EH (cell line): ENCODE measurements at places on chromosomes 3 and 15.

DNA sequence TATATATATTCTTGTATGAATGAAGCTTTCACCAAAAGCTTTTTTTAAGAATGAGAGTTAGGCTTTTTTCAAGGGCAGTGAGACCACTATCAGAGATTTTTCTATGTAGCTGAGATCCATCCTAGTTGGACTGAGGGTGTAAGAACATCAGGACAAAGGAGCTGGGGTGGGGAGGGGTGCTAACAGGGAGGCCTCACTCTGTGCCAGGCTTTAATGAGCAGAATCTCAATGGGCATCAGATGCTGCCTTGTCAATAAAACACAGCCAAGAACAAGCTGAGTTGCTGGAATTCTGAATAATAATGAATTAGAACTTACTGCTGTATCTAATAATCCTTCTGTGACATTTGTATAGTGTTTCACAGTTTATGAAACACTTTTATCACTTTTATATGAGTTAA is 41.4 kb upstream of the USP3 start:
- no peak for DNase-seq

GRCh38 chr15:38019066-38019465 is 84.6 kb downstream of the TMCO5A start:
- DNase-seq: no peak

- no peak for DNase-seq
Measured at GRCh38 chr3:126948980-126949535, 33.9 kb upstream of the PLXNA1 start.

DNA sequence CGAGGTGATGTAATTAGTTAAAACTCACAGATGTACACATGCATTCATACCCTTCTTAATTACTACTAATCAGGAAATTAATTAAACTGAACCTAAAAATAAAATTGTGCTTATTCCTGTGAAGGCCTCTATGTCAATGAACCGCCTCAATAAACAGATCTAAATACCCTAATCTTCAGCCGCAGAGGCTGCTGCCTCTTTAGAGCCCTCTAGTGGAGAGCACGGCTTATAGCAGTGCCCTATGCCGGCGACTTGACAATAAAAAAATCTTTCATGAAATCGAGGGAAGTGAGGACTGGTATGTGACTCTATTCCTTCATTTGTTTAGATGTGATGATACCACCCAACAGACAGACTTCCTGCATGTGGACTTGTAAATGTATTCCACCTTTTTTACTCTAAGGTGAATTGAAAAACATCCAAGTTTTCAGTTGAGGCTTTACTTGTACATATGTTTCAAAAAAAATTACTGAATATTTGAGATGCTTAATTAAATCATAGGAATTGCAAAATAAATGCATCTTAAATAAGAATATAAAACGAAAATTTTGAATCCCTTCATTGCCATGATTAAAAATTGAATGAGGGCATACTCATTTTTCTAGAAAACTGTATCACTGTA is 8.3 kb upstream of the EPHA3 start:
- peak; percentile 66 for DNase-seq

DNA sequence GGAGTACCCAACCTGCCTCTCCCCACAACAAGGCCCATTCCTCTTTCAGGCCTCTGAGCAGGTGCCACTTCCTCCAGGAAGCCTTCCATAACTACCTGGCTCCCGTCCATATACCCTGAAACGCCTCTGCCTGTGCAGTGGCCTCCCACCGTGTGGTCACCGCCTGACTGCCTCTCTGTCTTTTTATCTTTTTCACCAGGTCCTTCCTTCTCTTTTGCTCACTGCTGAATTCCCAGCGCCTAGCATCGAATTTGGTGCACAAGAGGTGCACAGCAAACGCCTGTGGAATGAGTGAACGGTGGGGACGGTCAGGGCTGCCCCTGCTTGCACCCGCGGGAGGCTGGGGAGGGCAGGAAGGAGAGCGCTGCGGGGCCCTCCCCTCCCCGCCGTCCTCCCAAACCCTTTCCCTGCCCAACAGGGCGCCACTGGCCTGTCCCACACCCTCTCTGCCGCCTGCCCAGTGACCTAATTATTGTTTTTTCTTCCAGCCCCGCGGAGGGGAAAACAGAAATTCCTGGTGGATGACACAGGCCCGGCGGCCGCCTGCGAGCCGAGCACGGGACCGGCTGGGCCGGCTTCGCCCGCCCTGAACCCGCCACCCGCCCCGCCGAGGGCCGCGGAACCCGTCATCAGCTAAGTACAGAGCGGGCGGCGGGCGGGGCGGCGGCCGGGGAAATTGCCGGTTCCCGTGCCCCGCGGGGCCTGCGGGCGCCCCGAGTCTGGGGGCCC is 140.1 kb downstream of the SMAD6 start:
- peak; percentile 97 for DNase-seq

DNA sequence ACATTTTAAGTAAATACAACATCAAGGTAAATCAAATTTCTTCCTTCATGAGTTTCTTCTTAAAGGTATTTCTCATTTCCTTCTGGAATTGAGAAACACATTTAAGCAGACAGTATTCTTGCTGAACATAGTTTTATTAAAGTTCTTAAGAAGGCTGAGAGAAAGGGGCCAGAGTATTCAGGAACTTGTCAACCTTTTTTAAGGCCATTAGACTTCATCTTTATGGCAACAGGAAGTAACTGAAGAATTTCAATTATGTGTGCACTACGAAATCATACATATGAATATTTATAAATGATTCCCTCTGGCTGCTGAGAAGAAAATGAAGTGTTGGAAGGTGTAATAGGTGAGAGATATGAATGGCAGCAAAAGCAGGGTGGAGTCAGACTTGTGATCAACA is 829.4 kb upstream of the DPPA4 start:
- DNase-seq: no peak

DNA sequence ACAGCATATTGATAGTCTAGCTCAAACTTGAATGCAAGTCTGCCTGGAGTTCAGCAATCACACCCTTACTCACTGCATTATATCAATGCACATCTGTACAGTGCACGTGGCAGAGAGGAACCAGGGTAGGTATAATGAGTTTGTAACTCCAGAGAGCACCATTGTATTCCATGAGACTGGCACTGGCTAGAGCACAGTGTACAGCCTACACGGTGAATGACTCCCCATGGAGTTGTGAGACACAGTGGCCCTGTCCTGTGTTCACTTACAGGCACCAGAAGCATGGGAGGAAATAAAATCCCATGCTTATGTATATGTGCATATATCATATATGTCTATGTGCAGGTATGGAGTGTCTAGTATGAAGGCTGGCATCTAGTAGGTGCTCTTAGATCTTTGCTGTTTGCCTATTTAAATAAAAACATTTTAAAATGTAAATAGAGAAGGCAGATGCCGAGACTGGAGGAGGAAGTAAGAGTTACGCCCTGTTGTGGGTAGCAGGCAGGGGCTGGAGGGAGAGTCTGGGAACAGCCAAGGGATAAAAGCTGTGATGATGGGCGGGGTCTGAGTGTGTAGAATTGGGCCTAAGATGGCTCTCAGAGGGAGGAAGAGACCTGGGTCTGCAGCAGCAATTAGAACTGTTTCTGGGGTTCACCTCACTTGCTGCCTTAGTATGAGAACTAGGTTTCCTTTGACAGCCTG is 360.7 kb upstream of the ICE2 start:
- no peak for DNase-seq

GRCh38 chr3:29324180-29324651 is 43.3 kb downstream of the RBMS3 start:
- DNase-seq: peak; percentile 91

- no peak for DNase-seq
Measured at GRCh38 chr3:56124546-56124945, 343.7 kb downstream of the ERC2 start.

DNA sequence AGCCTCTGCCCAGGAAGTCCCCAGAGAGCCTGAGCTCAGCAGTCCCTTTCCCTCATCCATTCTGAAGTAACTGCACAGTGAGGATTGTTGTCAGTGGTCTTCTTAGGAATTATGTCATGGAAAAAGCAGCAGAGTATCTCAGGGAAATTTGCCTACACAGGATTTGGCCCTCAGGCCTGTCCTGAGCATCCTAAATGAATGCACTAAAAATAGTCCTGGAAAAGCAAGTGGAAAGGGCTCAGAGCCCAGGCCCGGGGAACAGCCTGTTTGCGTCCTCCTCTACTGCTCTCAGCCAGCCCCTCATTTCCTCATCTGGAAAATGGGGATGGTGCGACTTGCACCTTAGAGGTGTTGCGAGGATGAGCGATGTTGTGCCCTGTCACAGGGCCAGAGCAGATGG is 21.6 kb downstream of the LYSMD4 start:
- DNase-seq: no peak

DNA sequence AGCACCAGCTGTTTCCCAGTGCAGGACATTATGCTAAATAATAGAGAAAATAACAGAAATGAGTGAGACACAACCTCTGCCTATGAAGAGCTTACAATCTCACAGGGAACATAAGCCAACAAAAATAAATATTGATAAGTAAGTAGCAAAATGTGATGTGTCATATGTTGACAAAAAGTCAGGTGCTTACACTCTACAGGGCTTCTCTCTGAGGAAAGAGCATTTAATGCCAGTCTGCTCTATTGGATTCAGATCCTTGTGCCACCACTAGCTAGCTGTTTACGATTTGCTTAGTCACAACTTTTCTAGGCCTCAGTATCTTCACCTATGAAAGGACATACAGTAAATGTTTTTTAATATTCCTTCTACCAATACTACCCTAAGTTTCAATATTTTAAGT is 500.9 kb upstream of the NAALADL2 start:
- no peak for DNase-seq

DNA sequence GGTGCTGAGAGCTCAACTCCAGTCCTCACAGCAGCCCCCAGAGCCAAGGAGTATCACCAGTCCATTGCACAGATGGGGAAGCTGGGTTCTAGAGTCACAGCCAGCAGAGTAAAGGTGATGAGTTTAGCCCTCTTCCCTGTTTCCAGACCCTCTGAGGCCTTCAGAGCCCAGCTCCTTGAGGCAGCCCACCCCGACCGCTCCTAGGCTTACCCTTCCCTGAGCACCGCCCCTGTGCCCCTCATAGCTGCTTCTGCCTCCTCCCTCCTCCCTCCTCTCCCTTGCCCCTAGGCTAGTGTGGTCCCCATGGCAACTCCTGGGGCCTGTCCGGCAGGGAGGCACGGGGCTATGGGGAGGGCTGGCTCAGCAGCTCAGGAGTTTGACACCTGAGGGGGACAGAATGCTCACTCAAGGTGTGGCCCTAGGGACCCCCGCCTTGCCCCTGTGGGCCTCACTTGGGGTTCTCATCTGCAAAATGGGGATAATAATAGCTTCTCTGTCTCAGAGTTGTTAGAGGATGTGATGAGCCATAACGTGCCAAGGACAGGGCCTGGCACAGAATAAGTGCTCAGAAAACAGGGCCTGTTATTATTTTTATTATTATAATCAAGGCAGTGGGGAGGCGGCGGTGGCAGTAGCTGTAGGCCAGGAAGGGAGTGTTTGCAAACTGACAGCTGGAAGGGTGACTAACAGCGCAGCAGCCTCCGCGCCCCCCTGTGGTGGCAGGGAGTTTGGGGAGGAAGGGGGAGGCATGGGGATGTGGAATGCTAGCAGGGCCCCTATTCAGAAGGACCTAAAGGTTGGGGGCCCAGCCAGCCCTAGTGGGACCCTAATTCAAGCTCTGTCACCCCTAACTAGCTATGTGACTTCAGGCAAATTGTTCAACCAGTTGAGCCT is 11.5 kb downstream of the CSK start:
- no peak for DNase-seq

DNA sequence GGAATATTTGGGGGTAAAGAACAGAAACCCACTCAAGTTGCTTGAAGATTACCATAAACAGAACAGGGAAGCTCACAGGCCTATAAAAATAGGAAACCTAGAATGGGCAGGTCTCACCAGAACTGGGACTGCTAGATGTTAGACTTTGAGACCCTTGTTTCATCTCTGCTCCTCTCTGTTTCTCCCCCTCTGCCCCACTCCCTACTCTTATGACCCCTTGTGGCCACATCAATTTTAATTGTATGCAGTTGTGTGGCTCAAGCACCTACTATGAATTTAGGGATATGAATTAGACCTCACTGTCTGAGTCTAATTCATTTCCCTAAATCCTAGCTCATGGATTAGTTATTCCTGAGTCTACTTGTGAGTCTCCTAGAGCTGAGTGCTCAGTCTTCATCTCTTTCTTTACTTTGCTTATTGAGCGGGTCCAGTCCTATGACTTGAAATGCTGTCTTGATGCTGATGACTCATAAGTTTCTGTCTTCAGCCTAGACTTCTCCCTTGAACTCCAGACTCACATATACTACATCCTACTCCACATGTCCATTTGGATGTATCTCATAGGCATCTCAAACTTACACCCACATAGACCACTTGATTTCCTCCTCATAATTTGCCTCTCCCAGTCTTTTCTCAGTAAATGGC is 78.7 kb downstream of the ITPR1 start:
- DNase-seq: no peak

DNA sequence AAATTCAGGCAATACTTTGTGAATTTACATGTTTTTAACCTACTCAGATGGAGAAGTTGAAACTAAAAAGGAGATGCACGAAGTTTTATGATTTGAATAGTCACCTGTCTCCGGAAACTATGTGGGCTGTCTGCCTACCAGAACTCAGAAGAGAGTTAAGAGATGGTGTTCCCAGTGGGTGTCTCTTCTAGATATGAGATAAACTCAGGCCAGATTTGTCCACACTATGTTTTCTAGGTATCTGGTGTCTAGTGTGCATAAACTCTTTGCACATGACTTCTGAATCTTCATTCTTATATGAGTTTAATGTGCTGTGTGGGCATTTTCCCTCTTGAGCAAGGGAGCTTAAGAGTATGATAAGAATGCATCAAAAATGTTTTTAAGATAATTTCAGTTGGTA is 222.8 kb downstream of the FOXP1 start:
- DNase-seq: no peak

DNA sequence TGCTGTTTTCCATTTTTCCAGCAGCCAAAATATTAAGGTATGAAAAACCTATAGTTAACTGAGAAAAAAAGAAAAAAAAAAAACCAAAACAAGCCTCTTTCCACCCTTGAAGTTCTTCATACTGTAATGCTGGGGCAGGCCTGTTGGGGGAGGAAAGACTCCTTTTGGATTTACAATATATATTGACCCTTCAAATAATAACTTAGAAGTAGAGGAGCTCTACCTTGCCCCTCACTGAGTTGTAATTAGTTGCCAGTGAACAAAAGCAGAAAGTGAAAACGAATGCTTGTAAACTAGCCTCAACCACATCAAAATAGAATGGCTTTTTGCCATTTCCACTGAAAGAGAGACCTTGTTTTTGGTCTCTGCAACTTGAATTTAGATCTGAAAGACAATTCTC is 326.6 kb downstream of the NR2F2 start:
- DNase-seq: no peak

DNA sequence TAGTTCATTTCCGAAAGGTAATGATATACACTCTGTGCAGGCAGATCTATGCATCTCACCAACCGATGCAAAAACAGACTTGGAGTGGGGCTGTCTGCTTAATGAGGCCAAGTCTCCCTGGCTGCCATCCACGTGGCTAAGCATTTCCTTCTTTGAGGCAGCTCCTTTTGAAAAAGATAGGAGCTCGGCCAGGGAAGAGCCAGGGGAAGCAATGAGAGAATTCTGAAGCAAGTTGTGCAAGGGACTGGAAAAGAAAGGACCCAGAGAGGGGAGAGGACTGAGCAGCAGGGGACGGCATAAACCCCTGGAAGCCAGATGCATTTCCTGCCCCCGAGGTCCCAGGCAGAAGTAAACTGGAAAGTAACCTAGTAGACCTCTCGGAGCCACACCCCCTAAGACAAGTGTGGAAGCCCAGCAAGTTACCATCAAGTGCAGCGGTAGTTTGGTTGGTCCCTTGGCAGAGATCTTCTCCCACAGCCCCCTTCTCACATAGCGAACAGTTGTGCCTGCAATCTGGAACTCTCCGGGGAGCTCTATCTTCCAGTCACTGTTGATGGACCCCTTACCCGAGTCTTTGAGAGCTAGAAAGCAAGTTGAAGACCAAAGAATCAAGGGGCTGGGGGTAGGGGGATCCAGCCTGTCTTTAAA is 288.2 kb downstream of the ADAMTS17 start:
- DNase-seq: no peak

- DNase-seq: no peak
Measured at GRCh38 chr3:13495351-13495813, 15.3 kb downstream of the HDAC11 start.
